ENCODE measurements at places on chromosomes 11 and 22.

GRCh38 chr22:39130892-39131855 lies 21.3 kb downstream of the CBX7 start:
- no peak for DNase-seq

- DNase-seq: no peak
Observed at GRCh38 chr22:47207846-47208554, 445.6 kb downstream of the TBC1D22A start.

DNA sequence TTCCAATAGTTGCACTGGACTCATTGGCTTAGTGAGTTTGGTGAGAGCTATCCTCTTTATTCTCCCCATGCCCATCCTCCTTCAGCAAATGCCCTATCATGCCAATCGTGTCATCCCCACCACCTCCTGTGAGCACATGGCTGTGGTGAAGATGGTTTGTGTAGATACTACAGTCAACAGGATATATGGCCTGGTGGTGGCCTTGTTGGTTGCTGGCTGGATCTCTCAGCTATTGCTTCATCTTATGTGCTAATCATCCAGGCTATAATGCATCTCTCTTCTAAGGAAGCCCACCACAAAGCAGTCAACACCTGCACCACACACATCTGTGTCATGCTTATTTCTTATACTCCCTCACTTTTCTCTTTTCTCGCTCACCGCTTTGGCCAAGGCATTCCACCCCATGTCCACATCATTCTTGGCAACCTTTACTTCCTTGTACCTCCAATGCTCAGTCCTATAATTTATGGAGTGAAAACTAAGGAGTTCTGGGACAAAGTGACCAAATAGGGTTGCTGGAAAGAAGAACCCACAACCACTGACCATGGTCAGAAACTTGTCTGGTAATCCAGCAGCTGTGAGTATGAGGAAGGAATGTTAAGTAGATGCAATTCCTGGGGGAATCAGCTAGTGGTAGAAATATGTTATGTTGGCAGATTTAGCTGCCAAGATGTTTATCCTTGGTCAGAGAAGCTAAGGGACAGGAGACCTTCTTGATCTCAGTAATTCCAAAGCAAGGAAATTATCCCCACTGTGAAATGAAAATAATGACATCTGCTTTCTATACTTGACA lies 16.3 kb upstream of the OR56B1 start:
- DNase-seq: no peak

GRCh38 chr11:17462940-17463339 lies 13.7 kb downstream of the ABCC8 start:
- no peak for DNase-seq

DNA sequence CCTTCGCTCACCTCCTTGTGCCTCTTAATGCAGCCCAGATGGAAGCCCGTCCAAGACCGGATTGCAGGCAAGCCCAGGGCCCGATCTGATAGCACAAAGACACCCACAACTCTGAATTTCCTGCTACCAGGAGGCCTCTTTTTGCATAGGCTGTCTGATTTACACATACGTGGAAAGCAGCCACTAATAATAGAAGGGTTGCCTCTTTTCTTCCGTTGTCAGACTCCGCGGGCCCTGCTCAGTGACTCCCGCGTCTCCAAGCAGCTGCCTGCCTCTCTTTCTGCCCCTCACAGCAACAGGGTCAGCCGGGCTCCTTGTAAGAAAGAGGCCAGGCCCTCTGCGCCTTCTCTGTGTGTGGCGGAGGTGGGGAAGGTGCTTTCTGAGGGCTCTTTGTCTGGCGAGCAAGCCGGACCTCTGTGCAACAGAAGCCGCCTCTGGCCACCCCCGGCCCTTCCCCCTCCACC lies 26.7 kb downstream of the FLI1 start:
- DNase-seq: no peak
